ENCODE measurements at places on chromosomes 7 and 10.

- DNase-seq = no peak
These were observed 7.9 kb upstream of the NUDCD3 start for GRCh38 chr7:44498230-44498954.

DNA sequence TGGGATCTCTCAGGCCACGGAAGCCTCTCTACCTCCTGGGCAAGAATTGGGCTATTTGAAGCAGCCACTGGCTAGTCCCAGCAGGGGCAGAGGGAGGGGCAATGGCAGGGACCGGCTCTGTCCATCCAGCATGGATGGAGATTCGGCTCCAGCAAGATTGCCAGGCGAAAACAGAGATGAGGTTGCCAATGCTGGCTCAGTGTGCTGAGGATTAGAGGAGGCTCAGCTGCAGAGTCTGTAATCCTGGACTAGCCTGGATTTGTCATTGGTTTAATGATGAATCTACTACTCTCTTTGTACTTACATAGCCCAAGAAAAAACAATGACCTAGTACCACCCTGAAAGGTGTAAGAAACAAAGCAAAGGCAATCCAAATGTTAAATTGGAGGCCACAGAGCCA is 112.2 kb upstream of the PDCD4 start:
- no peak for DNase-seq

- no peak for DNase-seq
These were observed 10.2 kb upstream of the PPP1R3C start for GRCh38 chr10:91642831-91643692.

GRCh38 chr10:58152673-58153263 is 114.9 kb downstream of the IPMK start:
- DNase-seq = peak; percentile 82

- peak; percentile 15 for DNase-seq
These were observed 140.3 kb upstream of the FAM20C start for GRCh38 chr7:52100-52499.

DNA sequence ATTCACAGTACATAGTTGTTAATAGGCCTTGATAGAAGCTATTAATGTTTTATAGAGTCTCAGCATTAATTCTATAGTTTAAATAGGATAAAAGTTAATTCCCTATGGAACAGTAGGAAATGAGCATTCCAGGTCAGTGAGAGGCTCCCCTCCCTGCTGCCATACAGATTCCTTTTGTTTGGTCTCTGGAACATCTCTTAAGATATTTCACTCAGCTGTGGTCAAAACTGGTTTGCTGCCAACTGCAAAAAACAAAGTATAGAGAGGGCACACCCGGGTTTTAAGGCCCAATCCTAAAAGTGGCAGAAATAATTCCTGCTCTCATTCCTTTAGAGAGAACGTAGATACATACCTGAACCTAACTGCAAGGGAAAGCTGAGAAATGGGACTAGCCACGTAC is 51.3 kb downstream of the MDFIC start:
- no peak for DNase-seq

DNA sequence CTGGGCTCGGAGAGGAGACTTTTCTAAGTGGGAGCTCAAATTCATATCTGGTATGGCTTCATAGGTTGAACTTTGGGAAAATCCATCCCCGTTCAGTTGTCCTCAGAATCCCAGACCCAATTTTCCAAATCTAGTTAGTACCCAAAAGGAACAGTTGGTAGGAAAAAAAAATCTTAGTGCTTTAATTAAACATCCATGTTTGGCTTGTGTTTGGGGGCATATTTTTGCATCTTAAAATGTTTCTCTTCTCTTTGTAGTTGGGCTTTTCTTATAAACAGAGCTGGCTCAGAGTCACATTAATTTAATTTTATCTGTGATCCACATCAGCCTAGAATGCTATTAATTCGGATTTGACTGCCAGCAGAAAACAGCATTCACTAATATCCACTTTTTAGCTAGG is 165.9 kb downstream of the BUB3 start:
- no peak for DNase-seq

DNA sequence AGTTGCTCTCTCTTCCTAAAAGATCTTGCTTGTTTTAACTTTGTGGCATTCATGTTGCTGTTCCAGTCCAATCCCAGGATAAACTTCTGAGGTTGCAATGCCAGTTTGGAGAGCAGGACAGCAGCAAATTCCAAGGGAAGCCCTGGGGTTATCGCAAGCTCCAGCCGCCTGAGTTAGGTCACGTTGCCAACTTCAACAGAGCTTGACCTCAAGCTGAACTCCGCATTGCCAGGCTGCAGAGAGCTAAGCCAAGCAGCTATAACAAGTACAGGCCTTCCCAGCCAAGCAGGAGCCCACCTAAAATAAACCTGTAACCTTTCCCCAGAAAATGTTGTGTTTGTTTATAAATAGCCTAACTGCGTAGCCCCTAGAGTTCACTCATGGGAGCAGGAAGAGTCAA is 138.9 kb upstream of the LYZL1 start:
- DNase-seq = no peak

DNA sequence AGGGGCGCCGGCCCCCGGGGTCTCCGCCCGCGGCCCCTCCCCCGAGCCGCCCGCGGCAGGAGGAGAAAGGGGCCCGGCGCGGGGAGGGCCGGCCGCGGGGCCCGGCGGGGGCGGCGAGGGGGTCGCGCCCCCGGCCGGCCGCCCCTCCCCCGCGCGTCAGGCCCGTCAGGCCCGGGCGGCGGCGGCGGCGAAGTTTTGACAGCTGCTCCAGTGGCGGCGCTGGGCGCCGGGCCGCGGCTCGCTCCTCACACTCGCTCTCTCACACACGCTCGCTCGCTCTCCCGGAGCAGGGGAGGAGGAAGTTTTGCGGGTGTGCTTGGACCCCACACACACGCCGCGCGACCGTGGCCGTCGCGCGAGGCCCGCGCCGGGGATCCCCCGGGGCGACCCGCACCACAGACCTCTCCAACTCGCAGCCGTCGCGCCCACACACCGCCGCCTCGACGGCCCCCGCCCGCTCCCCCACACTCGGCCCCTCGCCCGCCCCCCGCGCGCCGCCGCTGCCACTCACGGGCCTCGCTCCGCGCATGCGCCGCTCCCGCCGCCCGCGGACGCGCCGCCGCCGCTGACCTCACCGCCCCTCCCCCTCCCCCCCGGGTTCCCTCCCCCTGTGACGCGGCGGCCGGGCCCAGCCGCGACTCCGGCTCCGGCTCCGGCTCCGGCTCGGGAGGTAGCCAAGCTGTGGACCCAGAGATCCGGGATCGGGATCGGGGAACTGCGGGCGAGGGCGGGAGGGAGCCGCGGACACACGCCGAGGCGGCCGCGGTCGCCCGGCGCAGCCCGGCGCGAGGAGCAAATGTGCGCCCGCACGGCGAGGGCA is 518 bp upstream of the KMT2C start:
- peak; percentile 99 for DNase-seq

DNA sequence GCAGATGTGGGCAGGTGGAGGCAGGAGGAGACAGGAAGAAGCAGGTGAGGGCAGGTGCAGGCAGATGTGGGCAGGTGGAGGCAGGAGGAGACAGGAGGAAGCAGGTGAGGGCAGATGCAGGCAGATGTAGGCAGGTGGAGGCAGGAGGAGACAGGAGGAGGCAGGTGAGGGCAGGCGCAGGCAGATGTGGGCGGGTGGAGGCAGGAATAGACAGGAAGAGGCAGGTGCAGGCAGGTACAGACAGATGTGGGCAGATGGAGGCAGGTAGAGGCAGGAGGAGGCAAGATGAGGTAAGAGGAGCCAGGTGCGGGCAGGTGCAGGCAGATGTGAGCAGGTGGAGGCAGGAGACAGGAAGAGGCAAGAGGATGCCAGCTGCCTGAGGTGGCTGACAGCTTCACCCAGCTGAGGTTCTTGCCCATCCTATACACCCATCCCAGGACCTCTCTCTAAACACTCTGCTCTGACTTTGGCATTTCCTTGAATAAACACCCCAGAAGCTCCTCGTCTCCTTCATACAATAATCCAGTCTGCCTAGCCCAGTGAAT is 33.0 kb downstream of the PTPRE start:
- peak; percentile 46 for DNase-seq

GRCh38 chr7:123805287-123805686 is 39.7 kb upstream of the HYAL4 start:
- DNase-seq = no peak

GRCh38 chr10:52215745-52216361 is 98.2 kb upstream of the DKK1 start:
- peak; percentile 78 for DNase-seq

GRCh38 chr10:80500572-80501380 is 36.9 kb upstream of the SH2D4B start:
- no peak for DNase-seq

DNA sequence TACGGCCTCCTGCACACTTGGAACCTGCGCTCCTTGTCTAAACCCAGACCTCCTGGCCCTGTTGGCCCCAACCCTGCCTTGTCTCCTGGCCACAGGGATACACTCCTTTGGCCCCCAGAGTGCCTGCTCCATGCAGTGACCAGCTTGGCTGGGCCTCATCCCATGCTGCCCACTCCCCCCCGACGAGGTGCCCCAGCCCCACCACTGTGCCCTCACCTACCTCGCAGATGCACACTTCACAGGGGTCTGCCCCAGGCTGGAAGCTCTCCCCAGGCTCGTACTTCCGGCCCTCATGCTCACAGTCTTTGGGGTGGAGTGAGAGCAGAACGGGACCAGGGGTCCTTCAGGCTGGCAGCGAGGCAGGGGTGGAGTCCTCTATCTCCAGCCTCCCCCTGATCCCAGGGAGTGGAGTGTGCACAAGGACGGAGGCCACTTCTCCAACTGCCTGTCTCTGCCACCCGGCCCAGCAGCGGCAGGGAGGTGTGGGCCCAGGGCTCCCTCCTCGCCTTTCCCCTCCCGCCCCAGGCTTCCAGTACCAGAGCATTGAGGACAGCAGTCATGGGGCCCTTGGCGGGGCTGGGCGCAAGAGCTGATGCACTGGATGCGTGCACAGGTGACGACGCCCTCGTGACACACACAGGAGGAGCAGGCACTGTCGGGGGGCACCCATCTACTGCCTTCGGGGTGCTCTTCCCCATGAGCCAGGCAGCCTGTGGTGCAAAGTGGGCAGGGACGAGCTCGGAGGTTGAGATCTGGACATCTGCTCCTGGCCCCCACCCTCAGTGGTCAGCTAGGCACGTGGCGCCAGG is 22.1 kb downstream of the ATP6V1F start:
- no peak for DNase-seq

GRCh38 chr7:21355406-21355874 is 72.4 kb upstream of the SP4 start:
- DNase-seq = no peak

GRCh38 chr10:114313866-114314265 is 74.8 kb downstream of the VWA2 start:
- no peak for DNase-seq

GRCh38 chr10:100483876-100484666 is 21.3 kb downstream of the WNT8B start:
- no peak for DNase-seq

- peak; percentile 62 for DNase-seq
These were observed 3.3 kb downstream of the RADIL start for GRCh38 chr7:4880218-4880617.

GRCh38 chr10:120948889-120949608 is 97.9 kb downstream of the WDR11 start:
- no peak for DNase-seq

DNA sequence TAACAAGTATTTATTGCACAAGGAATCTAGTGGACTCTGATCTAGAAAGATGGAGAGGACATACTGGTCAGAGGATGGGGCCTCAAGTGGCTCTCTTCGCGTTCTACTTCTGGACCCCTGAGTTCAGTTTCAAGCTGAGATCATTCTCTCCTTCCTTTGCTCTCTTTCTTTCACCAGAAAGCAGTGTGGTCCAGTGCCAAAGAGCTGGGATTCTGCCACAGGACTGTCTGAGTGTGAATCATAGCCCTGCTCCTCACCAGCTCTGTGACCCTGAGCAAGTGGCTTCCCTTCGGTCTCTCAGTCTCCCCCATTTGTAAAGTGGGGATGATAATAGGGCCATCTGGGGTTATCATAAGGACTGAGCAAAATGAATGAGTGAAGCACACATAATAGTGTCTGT is 715.2 kb downstream of the SUGCT start:
- DNase-seq = no peak

GRCh38 chr7:94048755-94049154 is 44.6 kb upstream of the BET1 start:
- DNase-seq = no peak

- no peak for DNase-seq
These were observed 154.0 kb downstream of the ETV1 start for GRCh38 chr7:13835442-13835841.

- no peak for DNase-seq
These were observed 281.6 kb downstream of the AGMO start for GRCh38 chr7:15280078-15280733.

DNA sequence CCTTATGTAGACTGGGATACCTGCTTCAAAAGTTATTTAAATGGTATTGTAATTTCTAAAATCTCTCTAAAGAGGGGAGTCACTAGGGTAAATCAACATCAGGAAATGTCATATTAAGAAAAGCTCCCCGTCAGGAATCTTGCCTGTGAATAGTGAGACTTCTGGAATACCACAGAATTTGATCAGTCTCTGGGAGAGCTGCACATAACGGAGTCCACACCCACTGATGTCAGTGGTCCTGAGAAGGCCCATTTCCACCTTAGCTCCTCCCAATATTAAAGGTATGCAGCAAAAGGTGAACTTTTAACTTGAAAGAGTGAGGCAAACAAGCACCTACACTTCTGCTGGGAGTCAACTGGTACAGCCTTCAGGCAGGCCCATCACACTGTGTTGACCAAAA is 27.3 kb downstream of the STN1 start:
- DNase-seq = no peak

- DNase-seq = peak; percentile 77
These were observed 262.8 kb downstream of the SLC25A13 start for GRCh38 chr7:96059075-96059474.

DNA sequence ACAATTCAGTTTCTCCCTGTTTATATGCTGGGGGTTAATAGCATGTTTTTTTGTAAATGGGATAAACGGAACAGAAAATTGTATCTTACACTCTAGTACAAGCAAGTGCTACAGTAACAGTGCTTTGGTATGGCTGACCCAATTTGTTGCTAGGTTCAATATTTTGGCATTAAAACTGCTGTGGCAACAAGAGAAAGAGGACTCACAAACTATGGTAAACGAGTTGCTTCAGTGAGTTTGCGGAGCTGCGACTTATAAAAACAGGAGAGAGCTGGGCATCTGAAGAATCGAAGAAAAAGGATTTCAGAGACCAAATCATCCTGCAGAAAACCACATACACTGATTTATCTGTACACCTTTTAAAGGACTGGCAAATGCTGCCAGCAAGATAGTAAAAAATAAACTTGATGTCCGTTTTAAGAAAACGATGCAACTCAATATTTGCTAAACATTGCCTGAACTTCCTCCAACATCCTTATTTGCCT is 2.2 kb downstream of the GLUD1 start:
- peak; percentile 28 for DNase-seq

GRCh38 chr7:39656415-39656814 is 33.0 kb downstream of the RALA start:
- DNase-seq = peak; percentile 10

GRCh38 chr10:29828440-29828894 is 193.7 kb upstream of the SVIL start:
- DNase-seq = no peak

DNA sequence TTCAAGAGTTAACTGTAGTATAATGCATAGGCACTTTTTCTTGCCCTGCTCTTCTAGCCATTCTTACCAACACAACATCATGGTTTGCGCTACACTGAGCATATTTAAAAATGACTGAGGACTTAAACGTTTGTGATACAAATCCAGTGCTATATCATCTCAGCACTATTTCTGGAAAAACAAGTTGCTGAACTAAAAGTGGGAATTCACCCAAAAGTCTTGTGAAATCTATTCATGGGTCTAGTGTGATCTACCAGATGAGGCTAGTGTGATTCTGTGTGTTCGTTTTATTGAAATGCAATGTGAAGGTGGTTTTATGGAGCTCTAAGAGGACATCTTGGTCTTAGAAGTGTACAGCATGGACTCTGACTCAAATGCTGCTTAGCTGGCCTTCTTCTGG is 584.6 kb upstream of the POM121L12 start:
- no peak for DNase-seq

Data from DMS53 (cell line).